ENCODE measurements at places on chromosomes 1 and 21.
A peak's percentile ranks its signal among the peaks of the same experiment; 100 is the strongest.

GRCh38 chr21:37251294-37251634 is 15.9 kb downstream of the VPS26C start:
- no peak for DNase-seq

GRCh38 chr1:51630922-51631321 is 14.0 kb downstream of the OSBPL9 start:
- no peak for DNase-seq

GRCh38 chr1:81209461-81209860 is 591.3 kb upstream of the ADGRL2 start:
- no peak for DNase-seq

GRCh38 chr1:171741872-171742576 is at the start of gene VAMP4:
Gene VAMP4, minus strand, starts transcription at chr1:171742065. Its CDS starts 3,651 bp downstream, at chr1:171738414.
- peak; percentile 91 for DNase-seq

DNA sequence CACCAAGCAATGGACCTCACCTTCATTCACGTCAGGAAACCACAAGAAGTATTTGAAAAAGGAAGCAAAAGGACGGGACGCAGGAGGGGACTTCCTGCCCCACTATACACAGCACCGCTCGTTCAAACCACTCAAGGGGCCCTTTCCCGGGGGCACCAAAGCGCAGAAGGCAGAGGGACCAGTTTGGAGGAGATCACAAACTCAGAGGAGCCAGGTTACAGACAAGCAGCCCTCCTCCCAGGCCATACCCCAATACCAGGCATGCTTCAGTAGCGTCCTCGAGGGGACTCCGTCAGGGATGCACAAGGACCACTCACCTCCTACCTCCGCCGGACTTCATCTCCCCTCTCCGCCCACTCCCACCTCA is 685 bp downstream of the CRTC2 start:
- no peak for DNase-seq

DNA sequence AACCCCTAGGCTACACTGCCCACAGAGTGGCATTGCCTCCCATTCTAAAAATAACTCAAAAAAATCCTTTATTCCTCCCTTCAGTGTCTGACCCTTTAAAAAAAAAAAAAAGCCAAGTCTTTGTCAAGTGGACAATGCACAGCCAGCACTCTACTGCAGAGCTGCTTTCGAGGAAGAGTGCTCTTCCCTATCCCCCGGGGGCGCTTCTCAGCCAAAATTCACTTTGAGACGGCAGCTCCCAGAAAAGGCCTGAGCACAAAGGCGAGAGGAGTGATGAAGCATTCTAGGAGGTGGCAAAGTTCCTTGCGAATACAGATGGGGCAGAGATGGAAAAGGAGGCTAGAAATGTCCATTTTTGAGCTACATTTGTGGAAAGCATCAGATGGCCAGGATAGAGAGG is 23.3 kb downstream of the EPHA10 start:
- DNase-seq = no peak
